Fibroblast of the conjunctiva (primary cell): ENCODE measurements at places on chromosomes 6 and 20.

DNA sequence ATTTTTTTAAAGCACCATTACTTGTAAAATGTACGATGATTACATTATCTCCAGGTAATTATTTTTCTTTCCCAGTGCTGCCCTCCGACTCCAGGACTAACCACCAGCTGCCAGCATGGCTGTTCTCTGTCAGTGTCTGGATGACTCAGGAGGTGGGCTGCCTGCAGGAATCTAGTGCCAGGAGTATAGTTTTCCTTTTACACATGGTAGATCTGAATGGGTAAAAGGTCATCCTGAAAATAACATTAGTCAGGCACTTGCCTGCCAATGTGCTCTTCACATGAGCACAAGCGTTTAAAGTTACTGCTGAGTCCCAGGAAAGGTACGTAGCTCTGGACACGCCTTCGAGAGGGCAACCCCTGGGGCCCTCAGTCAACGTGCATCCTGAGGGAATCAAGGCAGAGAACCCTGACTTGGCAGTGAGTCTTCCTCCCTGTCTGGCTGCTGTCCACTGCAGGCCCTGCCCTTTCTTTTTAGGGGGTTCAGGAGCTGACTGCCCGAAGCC is 2.4 kb downstream of the DYNLT1 start:
- DNase-seq = peak; percentile 90

- no peak for DNase-seq
Measured at GRCh38 chr20:32510601-32511357, 74.4 kb downstream of the NOL4L start.

DNA sequence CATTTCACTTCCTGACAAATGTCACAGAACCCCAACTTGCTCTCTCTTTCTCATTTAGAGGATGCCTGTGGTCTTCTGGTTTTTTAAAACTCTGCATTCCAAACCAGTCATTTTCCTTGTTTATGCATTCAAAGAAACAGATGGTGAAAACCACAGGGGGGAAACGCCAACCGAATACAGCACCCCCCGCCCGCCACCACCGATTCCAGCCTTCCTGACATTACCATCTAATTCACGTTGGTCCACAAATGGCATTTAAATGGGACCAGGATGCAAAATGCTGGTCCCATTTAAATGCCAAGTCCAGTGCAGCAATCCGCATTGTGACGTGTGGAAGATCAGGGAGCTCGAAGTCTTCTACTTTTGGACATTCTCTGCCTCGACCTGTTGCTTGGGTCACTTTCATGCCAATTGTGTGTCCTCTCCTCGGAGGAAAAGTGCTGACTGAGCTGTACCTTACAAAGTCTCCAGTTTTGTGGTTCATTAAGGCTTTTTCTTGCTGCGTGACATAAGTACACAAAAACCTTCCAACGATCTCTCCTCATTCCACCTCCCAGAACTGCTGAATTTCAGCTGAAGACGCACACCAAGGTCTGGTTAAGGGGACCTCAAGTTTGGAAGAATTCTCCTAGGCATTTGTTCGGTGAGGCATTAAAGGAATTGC is 35.8 kb downstream of the NEDD9 start:
- DNase-seq = no peak

- DNase-seq = no peak
Measured at GRCh38 chr20:5675103-5676091, 74.8 kb upstream of the SHLD1 start.

DNA sequence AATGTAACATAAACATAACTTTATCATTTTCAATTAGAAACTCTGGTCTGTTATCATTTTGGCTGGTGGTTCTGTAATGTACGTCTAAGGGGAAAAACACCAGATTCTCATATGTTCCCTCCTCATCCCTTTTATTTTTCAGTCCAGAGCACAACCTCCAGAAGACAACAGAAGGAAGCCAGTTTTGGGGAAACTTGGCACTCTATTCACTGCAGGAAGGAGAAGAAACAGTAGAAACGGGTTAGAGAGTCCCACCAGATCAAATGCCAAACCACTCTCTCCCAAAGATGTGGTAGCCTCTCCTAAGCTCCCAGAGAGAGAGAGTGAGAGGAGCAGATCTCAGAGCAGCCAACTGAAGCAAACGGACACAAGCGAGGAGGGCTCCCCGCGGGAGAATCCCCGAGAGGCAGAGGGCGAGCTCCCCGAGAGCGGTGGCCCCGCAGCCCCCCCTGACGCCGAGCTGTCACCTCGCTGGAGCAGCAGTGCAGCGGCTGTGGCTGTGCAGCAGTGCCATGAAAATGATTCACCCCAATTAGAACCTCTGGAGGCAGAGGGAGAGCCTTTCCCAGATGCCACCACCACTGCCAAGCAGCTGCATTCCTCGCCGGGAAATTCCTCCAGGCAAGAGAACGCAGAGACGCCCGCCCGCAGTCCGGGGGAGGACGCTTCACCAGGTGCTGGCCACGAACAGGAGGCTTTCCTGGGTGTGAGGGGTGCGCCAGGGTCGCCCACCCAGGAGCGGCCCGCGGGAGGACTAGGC is 117.8 kb downstream of the RTN4IP1 start:
- DNase-seq = no peak

DNA sequence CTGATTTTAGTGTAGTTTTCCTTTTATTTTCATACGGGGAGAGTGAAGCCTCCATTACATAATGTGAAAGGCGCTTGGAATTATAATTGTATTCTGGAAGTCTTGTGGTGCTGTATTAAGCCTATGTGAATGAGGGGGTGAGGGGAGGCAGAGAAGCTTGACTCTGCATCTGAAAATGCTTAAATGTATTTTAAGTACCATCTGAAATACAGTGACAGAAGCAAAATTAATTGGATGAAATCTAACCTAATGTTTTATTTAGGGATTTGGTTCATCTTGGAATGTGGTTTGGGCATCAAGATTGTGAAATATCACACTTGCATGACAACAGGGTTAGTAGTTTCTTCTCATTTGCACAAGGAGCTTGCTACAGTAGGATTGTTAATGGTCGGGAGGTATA is 41.2 kb downstream of the TMEM200A start:
- no peak for DNase-seq

GRCh38 chr20:51565298-51566144 is 23.0 kb upstream of the NFATC2 start:
- no peak for DNase-seq

GRCh38 chr6:128899341-128900050 is 16.6 kb downstream of the LAMA2 start:
- no peak for DNase-seq

- no peak for DNase-seq
Measured at GRCh38 chr6:90045535-90045934, 151.3 kb downstream of the GJA10 start.

DNA sequence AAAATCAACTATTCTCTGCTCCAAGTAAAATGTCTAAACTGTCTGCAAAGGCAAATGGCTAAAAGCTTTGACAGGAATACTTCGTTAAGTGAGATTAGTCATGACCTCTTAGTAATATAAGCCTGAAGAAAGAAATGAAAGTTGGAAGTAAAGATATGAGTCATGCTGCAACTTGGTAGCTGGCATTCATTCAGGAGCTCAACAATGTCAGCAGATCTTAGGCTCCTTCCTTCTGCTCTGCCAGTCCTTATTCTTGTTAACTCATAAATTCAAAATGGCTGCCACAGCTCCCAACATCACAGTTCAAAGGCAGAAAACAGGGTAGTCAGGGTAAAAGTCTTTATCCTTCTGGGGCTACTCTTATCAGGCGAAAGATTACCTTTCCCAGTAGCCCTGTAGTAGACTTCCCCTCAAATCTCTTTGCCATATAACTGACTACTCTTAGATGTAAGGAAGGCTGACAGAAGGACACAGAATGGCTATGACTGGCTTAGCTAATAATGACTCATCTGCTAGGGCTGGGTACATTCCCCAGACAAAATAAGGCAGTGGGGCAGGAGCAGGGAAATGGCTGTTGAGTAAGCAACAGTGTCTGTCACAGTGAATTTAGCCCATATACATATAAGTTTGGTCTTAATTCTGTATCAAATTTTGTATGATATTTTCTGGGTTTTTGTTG is 24.4 kb upstream of the C6orf62 start:
- peak; percentile 98 for DNase-seq

GRCh38 chr6:70371454-70372105 is 41.7 kb upstream of the FAM135A start:
- DNase-seq = peak; percentile 57

GRCh38 chr6:118869350-118869749 is 24.6 kb upstream of the ASF1A start:
- no peak for DNase-seq

DNA sequence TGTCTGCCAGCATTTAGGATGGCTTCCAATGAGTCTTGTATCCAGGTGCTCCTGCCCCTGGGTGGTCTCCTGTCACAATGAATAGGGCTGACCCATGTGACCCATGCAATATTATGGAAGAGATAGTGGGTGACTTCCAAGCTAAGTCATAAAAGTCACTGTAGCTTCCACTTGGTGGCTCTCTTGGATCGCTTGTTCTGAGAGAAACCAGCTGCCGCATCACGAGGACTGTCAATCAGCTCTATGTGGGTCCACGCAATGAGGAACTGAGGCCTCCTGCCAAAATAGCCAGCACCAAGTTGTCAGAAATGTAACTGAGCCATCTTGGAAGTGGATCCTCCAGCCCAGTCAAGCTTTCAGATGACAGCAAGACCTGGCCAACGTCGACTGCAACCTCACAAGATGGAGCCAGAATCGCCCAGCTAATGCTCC is 14.9 kb upstream of the MATN4 start:
- no peak for DNase-seq

DNA sequence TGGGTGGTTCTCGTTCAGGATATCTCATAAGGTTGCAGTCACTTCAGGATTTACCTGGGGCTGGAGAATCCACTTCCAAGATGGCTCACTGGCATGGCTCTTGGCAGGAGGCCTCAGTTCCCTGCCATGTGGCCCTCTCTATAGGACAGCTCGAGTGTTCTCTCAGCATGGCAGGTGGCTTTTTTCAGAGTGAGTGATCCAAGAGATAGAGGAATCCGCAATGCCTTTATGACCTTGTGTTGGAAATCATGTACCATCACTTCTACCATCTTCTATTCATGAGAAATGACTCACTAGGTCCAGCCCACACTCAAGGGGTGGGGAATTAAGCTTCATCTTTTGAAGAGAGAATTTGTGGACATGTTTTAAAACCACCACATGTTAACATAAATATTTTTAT is 37.8 kb downstream of the PPP1R16B start:
- DNase-seq = no peak

- peak; percentile 24 for DNase-seq
Measured at GRCh38 chr6:47195011-47195650, 114.6 kb downstream of the TNFRSF21 start.

DNA sequence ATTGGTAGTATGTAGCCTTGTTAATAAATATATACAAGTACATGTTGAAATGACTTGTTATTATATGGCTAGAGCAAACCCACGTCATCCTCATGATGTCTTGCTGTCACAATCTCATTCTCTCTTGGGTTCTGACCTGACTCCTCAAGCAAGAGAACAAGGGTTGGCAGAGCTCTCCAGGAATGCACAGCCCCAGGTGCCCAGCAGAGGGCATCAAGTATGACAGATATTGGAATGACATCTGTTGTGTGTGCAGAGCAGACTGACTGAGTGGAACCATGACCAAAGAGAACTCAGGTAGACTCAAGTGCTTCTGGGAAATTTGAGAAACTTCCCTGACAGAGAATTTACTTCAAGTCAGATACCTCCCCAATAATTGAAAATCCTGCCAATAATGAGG is 90.6 kb downstream of the PAX1 start:
- DNase-seq = no peak

- no peak for DNase-seq
Measured at GRCh38 chr20:36644032-36644705, 1.8 kb downstream of the SLA2 start.

DNA sequence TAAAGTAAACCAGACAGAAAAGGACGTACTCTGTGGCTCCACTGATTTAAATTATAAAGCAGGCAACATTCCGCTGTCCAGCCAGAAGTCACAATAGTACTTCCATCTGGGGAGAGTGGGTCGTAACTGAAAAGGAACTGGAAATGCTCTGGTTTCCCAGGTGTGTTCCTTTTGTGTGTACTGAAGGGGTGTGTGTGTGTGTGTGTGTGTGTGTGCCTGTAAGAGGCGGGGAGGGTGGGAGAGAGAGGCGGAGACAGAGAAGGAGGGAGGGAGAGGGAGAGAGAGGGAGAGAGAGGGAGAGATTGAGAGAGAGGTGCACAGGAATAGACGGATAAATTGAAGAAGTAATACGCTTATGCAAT is 178.4 kb upstream of the ZNF184 start:
- no peak for DNase-seq

DNA sequence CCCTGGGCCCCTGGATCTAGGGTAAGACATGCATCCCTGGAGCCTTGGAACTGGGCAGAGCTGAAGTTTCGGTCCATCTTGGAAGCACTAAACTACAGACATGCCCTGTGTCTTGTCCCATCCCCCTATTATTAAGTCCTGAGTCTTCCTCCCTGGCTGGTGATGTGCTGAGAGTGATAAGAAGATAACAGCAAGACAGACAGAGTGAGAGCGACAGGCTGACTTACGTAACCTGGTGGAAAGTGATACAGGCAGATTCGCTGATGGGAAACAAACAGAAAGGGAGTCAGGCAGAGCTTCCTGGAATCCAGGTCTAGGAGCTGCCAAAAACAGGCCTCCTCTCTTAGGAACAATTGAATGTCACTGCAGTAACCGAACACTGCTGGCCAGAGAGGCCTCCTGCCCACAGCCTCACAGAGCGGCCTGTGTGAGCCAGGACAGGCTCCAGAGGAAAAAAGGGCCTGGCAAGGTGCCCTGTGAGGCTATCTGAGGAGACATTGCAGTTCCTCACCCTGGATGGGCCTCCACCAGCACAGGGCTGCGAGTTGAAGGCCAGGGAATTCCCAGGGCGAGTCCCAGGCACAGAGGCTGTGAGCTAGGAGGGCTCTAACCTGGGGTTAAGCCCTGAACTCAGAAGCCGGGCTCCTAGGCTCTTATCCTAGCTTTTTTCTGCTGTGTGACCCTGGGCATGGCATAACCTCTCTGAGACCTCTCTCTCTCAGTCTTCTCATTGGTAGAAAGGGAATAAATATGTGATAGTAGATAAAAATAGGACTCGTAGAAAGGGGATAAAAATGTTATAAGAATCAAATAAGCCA is 34.2 kb upstream of the B4GALT5 start:
- peak; percentile 51 for DNase-seq

GRCh38 chr20:19802099-19802491 is 44.0 kb downstream of the RIN2 start:
- DNase-seq = no peak

DNA sequence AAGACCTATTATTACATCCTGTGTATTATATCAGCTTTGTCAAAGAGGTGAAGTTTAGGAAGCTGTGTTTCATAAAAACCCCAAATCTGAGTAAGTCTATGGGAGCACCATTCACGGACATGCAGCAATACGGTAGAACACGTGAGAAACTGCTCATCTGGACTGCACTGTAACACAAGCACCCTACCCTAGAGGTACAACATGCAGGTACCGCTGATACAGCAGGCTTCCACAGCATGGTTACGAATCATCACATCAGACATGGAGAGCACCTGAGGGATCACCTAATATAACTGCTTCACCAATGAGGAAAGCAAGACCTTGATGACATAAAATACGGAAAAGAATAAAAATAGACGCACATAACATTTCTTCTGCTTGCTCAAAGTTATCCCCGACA is 96.7 kb downstream of the GMDS start:
- DNase-seq = no peak

GRCh38 chr6:109309917-109310316 is 72.3 kb downstream of the CD164 start:
- no peak for DNase-seq
